ENCODE measurements at places on chromosomes 3 and 15.

DNA sequence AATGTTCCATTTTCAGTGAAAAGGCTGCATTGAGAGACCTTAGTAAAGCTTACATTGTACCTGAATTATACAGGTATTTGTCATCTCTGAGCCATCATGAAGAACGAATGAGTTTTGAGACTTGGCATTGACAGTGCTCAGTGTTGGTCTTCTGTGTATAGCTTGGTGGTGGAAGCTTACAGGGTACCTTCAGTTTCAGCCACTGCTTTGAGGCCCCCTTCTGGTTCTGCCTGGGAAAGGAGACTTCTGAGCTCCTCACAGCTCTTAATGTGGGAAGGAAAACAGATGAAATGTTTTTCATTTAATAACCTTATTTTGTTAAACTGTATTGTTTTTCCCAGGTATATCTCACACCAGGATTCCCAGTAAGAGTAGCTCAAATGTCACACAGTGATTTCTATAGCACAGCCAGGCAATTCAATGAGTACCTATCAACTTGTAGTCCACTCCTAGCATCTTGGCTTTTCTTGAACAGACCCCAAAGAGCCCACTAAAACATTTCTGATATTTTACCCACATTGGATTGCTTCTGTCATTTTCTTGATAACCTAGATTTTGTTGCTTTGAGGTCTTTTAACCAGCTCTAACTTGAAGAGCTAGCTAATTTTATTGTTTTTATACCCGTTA lies 5.6 kb downstream of the SERPINI1 start:
- peak overlapping the region; percentile 67 for H3K27ac ChIP-seq
- peak; percentile 20 for DNase-seq
- peaks cover 19% of the 10 kb centered on the region for H3K4me1 ChIP-seq
- H3K27me3 ChIP-seq: no peaks in the 10 kb centered on the region
- H3K36me3 ChIP-seq: no peaks in the 10 kb centered on the region
- no peak overlapping the region for H3K4me3 ChIP-seq

GRCh38 chr3:160150066-160150465 lies 75.2 kb upstream of the C3orf80 start:
- H3K36me3 ChIP-seq: no peaks in the 10 kb centered on the region
- H3K27ac ChIP-seq: no peak overlapping the region
- no peaks in the 10 kb centered on the region for H3K4me1 ChIP-seq
- DNase-seq: no peak
- peaks cover 6% of the 10 kb centered on the region for H3K27me3 ChIP-seq
- H3K4me3 ChIP-seq: no peak overlapping the region

- peak; percentile 55 for DNase-seq
- no peak overlapping the region for H3K4me3 ChIP-seq
- H3K27me3 ChIP-seq: no peaks in the 10 kb centered on the region
- peaks cover 71% of the 10 kb centered on the region for H3K4me1 ChIP-seq
Observed at GRCh38 chr15:90412356-90413194, 24.5 kb downstream of the IQGAP1 start.

DNA sequence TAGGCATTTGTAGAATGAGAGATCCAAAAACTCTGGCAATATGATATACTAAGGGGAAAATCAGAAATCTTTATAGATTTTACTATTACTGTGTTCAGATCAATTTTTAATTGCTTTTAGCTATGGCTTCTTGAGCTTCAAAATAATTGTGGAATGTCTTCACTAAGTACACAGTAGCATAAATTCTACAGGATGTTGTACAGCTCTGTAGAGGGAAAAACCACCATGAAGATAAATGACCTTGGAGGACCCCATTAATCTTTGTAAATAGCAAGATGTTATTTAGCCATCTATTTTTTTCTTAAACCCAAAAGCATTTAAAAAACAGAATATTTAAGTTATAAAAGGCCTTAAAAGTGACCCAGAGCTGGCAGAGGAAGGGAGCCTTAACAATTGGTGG lies 43.9 kb upstream of the FNDC3B start:
- H3K27ac ChIP-seq: no peak overlapping the region
- peaks cover 4% of the 10 kb centered on the region for H3K36me3 ChIP-seq
- no peak for DNase-seq
